ENCODE measurements at places on chromosomes 5 and 9.

DNA sequence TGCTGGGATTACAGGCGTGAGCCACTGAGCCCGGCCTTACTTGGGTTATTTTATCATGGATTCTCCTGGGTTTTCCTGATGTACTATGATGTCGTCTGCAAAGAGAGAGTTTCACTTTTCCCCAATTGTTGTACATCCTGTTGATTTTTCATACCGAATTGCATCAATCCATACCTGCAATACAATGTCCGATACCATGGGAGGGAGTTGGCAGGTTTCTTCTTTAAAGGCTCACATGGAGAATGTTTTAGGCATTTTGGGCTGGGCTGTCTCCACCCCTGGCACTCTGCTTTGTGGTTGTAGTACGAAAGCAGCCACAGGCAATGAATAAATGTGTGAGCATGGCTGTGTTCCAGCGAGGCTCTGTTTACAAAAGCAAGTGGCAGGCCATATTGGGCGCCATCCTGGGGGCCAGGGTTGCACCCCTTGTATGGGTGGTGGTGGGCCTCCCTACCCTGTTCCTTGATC lies 35.1 kb upstream of the EXOC3 start:
- no peak for DNase-seq

GRCh38 chr9:136485049-136486045 lies 2.5 kb upstream of the SEC16A start:
- DNase-seq, result peak; percentile 77

- no peak for DNase-seq
These were observed 94.3 kb upstream of the STK32A start for GRCh38 chr5:147140558-147140957.

DNA sequence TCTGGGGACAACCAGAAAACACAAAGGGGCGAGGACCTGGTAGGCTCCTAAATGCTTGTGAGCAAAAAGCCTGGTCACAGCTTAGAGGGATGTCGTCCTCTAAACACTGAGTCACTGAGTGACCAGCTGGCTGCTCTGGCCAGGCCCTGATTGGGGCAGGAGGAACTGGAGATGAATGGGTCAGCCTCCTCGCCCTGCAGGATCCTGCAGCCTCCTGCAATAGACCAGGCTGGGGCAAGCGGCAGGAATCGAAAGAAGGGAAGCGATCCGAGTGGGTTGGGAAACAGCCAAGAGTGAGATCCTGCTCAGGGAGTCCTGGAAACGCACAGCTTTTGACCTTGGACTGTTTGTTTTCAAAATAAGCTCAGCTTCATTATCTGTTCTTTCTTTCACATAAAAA lies 34.1 kb upstream of the MSX2 start:
- DNase-seq, result no peak

- DNase-seq, result no peak
These were observed 46.8 kb downstream of the ZNF366 start for GRCh38 chr5:72460413-72460812.

- no peak for DNase-seq
These were observed 13.1 kb upstream of the NFIB start for GRCh38 chr9:14327036-14327435.

GRCh38 chr9:101727612-101728524 lies 10.6 kb downstream of the GRIN3A start:
- no peak for DNase-seq

GRCh38 chr5:96763026-96763425 lies 44.7 kb downstream of the ERAP1 start:
- no peak for DNase-seq

DNA sequence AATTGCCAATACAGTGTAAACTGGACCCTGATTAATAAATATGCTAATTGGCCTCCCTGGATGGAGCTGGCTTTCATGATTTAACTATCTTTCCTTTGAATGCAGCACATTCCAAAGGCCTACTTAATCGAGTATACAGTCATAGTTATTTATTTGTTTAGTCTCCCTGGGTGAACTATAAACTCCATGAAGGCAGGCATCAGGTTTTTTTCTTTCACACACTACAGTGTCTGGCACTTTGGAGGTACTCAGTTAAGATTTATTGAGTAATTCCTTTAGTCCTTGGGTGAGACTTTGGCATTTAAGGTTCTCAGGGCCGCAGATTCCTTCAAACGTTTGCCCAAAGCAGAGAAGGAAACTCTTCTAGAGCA lies 20.5 kb downstream of the RUSC2 start:
- DNase-seq, result no peak

DNA sequence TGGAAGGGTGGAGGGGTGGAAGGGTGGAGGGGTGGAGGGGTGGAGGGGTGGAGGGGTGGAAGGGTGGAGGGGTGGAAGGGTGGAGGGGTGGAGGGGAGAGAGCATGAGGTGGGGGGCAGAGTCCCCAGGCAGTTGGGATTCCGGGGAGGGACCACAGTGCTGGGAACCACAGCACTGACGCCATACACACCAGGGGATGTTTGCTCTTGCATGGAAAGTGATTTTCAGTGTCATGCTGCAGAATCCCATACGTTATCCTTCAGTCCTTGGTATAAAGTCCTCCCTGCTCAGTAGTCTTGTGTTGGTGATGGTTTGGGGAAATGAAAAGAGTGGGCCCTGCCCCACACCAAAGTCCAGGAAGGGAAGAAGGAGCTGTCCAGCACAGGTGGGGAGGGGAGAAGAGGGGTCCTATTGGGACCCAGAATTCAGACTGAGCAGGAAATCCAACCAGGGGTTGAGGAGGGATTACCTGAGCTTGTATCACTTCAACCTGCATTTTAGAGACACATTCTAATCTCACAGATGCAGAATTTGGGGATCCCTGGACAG lies 5.5 kb upstream of the FIBCD1 start:
- DNase-seq, result no peak

DNA sequence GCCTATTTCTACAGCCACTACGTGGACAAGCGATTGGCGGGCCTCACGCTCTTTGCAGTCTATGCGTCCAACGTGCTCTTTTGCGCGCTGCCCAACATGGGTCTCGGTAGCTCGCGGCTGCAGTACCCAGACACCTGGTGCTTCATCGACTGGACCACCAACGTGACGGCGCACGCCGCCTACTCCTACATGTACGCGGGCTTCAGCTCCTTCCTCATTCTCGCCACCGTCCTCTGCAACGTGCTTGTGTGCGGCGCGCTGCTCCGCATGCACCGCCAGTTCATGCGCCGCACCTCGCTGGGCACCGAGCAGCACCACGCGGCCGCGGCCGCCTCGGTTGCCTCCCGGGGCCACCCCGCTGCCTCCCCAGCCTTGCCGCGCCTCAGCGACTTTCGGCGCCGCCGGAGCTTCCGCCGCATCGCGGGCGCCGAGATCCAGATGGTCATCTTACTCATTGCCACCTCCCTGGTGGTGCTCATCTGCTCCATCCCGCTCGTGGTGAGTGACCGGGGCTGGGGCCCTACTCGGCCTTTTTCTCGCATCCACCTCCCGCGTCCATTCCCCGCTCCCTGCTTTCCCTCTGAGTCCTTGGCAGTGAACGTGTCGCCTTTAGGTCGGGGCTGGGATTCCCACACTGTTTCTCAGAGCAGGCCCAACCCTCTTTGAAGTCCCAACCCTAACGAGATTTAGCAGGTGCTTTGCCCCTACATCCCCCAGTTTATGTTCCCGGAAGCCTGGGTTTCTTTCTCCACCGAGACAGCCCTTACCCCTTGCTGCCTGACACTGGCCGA lies 1.8 kb downstream of the PTGER4 start:
- DNase-seq, result no peak

DNA sequence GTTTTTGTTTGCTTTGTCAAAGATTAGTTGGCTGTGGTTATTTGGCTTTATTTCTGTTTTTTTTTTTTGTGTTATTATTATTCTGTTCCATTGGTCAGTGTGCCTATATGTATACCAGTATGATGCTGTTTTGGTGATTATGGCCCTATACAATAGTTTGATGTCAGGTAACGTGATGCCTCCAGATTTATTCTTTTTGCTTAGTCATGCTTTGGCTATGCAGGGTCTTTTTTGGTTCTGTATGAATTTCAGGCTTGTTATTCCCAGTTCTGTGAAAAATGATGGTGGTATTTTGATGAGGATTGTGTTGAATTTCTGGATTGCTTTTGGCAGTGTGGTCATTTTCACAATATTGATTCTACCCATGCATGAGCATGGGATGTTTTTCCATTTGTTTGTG lies 312.8 kb downstream of the TAF11L14 start:
- no peak for DNase-seq

DNA sequence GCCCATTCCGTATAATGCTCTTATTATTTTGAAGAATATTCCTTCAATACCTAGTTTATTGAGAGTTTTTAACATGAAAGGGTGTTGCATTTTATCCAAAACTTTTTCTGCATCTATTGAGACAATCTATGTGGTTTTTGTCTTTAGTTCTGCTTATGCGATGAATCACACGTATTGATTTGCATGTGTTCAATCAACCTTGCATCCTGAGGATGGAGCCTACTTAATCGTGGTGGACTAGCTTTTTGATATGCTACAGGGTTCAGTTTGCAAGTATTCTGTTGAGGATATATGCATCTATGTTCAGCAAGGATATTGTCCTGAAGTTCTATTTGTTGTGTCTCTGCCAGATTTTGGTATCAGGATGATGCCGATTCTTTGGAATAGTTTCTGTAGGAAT lies 1070.3 kb upstream of the CDH18 start:
- DNase-seq, result no peak

DNA sequence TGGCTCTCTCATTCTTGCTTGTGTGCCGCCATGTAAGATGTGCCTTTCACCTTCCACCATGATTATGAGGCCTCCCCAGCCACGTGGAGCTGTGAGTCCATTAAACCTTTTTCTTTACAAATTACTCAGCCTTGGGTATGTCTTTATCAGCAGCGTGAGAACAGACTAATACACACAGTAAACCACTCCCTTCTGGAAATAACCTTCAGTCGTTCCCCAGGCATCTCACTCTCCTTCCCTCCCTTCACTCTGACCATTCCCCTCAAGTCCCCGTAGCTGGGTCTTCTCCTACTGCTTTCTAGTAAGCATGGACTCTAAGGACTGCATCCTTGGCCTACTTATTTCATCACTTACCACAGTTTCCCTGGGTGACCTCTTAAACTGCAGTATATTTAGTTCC lies 493.9 kb downstream of the CCDC171 start:
- DNase-seq, result no peak

DNA sequence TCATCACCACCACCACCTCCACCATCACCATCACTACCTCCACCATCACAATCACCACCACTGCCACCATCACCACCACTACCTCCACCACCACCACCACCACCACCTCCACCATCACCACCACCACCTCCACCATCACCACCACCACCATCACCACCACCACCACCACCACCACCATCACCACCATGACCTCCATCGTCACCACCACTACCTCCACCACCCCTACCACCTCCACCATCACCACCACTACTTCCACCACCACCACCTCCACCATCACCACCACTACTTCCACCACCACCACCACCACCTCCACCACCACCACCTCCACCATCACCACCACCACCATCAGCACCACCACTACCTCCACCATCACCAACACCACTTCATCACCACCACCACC lies 23.5 kb upstream of the ADCY2 start:
- no peak for DNase-seq

DNA sequence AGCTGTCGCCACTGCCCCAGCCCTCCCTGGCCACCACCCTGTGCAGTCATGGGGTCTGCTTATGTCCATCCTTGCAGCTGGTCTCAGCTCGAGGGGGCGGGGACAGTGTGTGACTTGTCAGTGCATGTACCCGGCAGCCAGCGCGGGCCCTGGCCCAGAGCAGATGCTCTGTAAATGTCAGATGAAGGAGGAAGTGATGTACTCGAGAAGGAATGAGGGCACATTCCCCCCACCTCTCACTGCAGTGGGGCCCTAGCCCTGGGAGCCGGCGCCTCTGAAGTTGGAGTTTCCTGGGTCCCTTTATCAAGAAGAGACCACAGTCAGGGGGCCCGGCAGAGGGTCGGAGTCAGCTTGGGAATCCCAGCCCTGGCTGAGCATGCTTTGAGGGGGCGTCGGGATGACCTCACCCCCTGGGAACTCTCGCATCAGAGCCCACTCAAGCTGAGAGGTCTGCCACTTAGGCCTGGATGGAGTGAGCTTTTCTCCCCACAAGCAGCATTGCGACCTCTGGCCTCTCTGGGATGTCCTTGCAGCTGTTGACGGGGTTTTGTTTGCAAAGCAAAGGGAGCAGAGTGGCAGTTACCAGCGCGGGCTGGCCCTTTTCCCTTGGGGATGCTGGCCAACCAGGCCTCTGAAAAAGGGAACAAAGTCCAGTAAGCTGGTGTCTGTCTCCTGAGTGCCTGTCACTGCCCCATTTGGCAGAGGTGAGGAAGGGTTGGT lies 19.0 kb downstream of the NEURL1B start:
- no peak for DNase-seq

DNA sequence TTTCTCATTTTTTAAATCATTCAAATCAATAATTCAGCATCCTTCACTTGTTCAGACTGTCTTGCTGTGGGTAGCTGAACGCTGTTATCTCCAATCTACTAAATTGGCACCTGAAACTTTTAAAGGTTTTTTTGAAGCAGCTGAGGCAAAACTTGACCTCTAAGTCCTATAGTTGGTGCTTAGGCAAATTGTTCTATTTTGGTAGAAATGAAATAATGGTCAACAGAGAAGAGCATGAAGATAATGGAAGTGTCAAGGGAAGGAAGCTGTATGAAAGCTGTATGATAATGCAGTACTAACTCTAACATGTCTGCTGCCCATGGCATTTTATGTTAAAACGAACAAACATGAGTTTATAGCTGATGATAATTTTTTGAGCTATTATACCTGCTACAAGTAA lies 138.0 kb downstream of the GDNF start:
- DNase-seq, result no peak

DNA sequence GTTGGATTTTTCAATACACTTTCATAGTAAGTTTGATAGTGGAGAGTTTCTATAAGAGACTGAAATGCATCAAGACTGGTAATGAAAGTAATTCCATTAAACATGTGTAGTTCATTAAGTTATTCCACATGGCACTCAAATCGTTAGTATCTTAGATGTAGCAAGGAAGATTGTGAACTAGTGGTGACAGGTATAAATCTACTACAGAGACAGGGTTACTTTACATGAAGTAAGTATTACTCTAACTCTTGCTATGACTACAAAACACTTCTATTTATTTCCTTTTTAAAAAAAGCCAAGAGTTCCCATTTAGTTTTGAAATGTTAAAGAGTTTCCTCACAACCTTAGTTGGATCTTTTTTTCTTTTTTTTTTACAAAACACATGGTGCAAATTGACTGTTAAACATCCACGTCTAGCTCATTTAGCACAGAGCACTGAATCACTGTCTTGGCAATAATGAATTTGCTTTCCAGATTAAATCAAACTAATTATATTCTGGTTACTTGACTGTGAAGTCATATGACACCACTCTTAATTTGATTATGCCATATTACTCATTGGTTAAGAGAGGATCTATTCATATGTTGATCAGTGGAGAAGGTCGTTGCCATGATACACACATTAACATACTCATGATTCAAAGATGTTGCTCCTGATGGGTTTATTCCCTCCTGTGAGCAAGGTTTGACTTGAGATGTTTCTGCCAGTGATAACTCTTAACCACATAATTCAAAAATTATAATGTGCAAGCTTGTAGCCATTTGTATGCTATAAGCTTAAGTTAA lies 644.8 kb downstream of the EFNA5 start:
- DNase-seq, result no peak
